RKO (cell line): ENCODE measurements at places on chromosomes 7 and 10.
A peak's percentile ranks its signal among the peaks of the same experiment; 100 is the strongest.

- no peak for DNase-seq
Observed at GRCh38 chr10:130875897-130876472, 435.5 kb downstream of the TCERG1L start.

GRCh38 chr7:21754963-21755362 is 190.7 kb downstream of the CDCA7L start:
- no peak for DNase-seq

- no peak for DNase-seq
Observed at GRCh38 chr7:27324246-27324645, 81.6 kb downstream of the EVX1 start.

DNA sequence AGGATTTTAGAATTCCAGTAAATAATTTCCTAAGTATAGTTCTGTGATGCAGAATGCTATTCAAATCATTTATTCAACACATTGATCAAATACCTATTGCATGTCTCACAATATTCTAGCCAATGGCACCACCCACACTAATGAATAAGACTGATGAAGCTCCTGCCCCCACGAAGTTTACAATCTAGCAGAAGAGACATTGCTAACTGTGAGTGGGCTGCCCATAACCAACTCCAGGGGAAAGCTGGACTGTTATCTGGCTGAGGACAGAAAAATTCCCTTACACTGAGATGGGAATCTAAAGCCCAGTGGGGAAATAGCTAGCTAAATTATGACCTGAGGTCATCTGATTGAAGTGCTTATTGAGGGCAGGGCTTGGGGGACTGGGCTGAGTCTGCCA is 128.8 kb upstream of the LYZL2 start:
- DNase-seq = no peak

GRCh38 chr7:28520074-28521015 is 108.0 kb downstream of the CREB5 start:
- DNase-seq = no peak

- DNase-seq = peak; percentile 46
Observed at GRCh38 chr7:27210441-27211083, 10.7 kb upstream of the HOXA13 start.

GRCh38 chr7:13540429-13540828 is 449.0 kb downstream of the ETV1 start:
- no peak for DNase-seq

DNA sequence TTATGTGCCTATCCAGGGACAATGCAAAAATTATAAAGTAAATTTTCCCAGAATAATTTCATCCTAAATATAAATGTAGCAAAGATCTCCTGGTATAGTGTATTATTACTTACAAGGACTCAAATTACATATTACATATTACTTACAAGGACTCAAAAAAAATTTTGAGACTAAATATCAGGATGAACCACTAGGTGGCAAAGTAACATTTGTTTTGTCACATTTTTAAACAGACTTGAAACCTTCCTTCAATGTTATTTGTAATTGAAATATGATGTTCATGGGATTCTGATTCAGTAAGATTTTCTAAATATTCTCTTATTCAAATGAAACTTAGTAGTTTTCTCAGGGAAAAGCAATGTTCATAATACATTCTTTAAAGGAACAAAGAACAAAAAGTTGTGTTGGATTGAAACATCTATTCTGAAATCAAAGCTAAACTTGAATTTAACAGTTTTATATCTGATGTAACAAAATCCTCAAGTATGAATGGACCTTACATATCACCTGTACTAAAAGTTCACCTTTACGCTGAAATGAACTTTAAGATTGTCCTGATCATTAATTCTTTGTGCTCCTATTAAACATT is 74.3 kb upstream of the GNAI1 start:
- peak; percentile 73 for DNase-seq

- DNase-seq = no peak
Observed at GRCh38 chr10:8037199-8037801, 17.2 kb upstream of the GATA3 start.

- DNase-seq = no peak
Observed at GRCh38 chr10:131937836-131938235, 37.0 kb downstream of the PPP2R2D start.

GRCh38 chr10:30986053-30986555 is 45.6 kb downstream of the ZNF438 start:
- peak; percentile 93 for DNase-seq

GRCh38 chr7:149261316-149261828 is 624 bp upstream of the ZNF783 start:
- peak; percentile 79 for DNase-seq

GRCh38 chr10:8449909-8450308 is 395.4 kb downstream of the GATA3 start:
- DNase-seq = no peak

DNA sequence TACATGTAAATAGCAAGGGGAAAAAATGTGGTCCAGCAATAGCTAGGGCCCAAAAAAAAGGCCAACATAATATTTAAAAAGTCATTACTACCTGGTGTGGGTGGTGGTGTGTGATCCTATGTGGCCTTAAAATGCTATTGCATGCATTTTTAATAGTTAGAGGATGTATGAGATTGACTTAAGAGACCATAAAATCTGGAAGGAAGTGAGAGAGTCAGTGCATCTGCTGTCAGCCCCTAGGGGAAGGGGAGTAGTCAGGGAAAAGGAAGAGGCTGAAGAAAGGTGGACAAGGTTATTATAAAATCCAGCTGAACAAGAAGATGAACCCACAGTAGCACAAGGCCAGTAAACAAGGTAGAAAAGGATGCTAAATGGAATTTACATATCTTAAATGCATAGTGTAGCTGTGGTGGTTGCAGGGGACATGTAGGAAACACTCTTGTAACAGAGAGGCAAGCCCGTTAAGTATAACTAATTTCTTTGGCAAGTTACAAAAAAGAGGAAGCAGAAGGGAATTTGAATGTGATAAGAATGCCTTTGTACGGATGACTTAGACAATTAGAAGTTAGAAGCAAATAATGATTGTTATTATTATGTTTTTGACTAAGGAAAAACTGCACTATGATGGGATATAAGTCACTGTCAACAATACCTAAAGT is 11.9 kb upstream of the NDUFA5 start:
- DNase-seq = no peak

DNA sequence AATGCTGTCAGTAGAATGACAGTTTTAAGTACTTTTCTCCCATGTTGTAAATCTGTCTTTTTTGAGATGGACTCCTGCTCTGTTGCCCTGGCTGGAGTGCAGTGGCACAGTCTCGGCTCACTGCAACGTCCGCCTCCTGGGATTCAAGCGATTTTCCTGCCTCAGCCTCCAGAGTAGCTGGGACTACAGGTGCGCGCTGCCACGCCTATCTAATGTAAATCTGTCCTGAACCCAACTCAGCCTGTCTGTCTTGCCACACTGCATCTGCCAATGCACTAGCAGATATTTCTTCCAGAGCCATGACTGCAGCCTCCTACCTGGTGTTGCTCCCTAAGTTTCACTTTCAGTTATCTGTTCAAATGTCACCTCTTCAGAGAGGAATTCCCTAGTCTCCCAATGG is 264.1 kb downstream of the PHF14 start:
- no peak for DNase-seq

GRCh38 chr7:12715372-12716133 is 28.1 kb downstream of the ARL4A start:
- DNase-seq = no peak

GRCh38 chr7:102898532-102898859 is 14.3 kb upstream of the LRRC17 start:
- no peak for DNase-seq

GRCh38 chr7:36284456-36285090 is 105.1 kb upstream of the ANLN start:
- DNase-seq = no peak

DNA sequence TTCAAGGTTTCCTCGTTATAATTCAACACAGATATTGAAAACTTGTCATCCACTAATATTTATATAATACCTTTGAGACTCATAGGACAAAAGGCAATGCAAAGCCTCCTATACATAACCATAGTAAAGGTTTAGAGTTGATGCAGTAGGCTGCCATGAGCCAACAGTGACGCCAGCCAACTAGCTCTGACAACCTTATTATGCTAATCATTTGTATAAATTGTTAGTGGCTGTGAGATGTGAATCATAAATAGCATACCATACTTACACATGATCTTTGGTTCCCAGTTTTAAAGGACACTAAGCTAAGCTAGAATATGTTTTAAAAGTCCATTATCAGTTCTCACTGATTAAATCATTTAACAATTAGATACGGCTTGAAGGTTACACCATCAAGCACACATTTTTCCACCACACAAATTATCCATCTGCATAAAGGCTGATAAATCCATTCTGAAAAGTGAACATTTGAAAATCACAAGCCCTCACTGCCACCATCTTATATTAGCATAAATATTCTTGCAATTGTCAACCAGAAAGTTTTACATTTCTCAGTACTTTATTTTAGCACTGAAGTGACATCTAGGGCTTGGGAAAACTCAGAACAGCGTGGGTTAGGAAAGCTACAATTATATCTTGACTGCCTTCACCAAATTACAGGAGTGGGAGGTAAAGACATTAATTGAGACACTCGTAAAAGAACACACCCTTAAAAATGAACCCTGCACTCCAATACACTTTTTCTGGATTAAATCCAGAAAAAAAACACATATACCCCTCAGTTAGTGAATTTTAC is 30.7 kb downstream of the COA1 start:
- DNase-seq = no peak

DNA sequence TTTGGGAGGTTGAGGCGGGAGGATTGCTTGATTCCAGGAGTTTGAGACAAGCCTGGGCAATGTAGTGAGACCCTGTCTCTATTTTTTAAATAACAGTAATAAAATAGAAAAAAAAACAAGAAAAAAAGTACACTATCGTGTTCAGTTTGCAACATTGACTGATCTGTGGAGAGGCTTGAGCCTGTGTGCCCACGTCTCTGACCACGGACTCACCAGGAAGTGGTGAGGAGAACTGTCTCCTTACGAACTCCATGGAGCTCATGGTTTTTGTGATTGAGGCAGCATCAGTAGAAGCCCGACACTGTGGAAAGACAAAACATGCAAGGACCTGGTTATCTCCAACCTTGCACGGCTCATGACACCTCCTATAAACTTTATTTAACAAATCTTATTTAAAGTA is 23.9 kb upstream of the DNAJB6 start:
- no peak for DNase-seq

- no peak for DNase-seq
Observed at GRCh38 chr10:132057191-132057681, 8.5 kb upstream of the JAKMIP3 start.

DNA sequence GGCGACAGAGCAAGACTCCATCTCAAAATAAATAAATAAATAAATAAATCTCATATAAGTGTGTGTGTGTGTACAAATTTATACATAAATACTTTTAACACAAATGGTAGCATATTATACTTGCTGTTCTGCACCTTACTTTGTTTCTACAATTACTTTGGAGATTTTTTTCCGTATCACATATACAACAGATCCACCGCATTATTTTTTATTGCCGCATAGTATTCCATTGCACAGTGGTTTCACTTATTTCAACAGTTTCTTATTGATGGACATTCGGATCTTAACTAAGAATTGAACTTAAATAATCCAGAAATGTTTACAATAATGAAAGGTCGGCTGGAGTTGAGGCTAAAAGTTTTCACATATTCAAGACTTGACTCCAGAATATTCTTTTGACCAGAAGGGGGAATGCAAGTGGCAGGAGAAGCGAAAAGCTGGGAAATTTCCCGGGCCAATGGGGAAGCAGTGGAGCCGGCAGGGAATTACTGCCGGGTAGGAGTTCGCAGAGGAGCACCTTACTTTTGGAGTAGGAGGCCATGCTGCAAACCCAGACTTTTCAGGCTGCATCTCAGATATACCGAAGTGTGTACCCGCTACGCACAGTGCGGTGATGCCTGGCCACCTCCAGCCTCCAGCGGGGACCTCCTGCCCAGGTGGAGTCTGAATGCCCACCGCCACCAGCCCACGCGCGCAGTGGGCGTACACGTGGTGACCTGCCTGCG is 415 bp upstream of the CNNM1 start:
- DNase-seq = no peak

GRCh38 chr7:149735181-149735602 is 38.2 kb downstream of the ZNF467 start:
- DNase-seq = no peak

- no peak for DNase-seq
Observed at GRCh38 chr7:2617325-2617905, 14.4 kb upstream of the TTYH3 start.

- no peak for DNase-seq
Observed at GRCh38 chr7:88167223-88167622, 52.6 kb downstream of the SRI start.

DNA sequence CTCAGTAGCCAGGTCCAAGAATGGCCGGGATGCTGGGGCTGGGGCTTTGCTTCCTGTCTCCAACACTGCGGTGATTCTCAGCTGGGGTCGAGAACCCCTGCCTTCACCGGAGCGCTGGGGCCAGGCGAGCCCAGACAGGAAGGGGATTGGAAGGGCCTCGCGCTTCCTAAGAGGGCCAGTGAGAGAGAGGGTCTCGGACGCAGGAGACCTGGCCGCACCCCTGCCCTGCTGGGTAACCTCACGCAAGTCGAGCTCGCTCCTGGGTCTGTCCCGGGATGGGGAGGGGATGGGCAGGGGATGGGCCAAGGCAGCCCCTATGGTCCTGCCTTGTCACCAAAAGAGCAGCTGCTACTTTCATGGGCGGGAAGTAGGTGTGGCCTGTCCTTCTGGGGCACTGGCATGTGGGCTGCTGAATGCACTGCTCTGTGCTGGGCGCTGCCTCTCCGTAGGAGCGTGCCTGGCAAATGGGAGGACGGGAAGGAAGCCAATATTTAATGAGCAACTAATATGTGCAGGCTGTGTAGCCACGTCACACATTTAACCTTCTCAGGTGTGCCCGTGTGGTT is 20.0 kb downstream of the KCNK18 start:
- no peak for DNase-seq

DNA sequence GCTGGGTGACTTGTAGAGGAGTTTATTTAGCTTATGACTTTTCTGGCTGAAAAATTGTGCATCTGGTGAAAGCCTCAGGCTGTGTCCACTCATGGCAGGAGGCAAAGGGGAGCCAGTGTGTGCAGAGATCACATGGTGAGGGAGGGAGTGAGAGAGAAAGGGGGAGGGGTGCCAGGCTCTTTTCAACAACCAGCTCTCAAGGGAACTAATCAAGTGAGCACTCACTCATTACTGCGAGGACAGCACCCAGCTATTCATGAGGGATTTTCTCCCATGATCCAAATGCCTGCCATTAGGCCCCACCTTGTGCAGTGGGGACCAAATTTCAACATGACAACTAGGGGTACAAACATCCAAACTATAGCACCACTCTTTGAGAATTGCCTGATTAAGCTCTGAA is 590.2 kb downstream of the MAGI2 start:
- DNase-seq = no peak

- no peak for DNase-seq
Observed at GRCh38 chr10:803041-803741, 113.7 kb upstream of the DIP2C start.

DNA sequence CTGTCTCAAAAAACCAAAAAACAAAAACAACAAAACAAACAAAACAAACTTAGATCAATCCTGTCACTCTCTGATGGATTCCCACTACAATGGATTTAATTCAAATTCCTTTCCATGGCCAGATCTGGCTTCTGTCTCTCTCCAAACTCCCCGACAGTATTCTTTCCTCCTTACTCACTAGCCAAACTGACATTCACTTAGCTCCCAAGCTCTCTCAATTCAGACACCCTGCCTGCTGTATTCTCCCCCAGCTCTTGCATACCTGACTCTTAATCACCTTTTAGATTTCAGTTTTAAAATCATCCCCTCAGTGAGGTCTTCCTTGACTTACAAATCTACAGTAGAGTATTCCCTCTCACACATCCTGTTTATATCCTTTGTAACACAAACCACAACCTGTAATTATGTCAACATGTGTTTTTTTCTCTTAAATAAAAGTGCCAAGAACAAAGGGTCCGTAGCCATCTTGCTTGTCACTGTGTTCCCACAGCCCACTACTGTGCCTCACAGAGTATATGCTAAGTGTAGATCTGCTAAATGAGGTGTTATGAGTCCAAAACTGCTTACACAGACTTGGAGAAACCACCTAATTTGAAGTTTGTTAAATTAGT is 14.4 kb downstream of the HERPUD2 start:
- no peak for DNase-seq
